ENCODE measurements at places on chromosomes 1 and 21.

- DNase-seq, result no peak
These were observed 55.9 kb downstream of the NEK7 start for GRCh38 chr1:198212675-198213074.

- no peak for DNase-seq
These were observed 17.7 kb downstream of the S100A10 start for GRCh38 chr1:151976015-151976343.

- DNase-seq, result no peak
These were observed 44.3 kb upstream of the ERRFI1 start for GRCh38 chr1:8070381-8070811.

- DNase-seq, result no peak
These were observed 9.6 kb downstream of the NES start for GRCh38 chr1:156667610-156667967.

GRCh38 chr1:190949939-190950338, 472.3 kb upstream of the BRINP3 start:
- no peak for DNase-seq

GRCh38 chr1:221916176-221916575, 174.3 kb upstream of the DUSP10 start:
- no peak for DNase-seq

DNA sequence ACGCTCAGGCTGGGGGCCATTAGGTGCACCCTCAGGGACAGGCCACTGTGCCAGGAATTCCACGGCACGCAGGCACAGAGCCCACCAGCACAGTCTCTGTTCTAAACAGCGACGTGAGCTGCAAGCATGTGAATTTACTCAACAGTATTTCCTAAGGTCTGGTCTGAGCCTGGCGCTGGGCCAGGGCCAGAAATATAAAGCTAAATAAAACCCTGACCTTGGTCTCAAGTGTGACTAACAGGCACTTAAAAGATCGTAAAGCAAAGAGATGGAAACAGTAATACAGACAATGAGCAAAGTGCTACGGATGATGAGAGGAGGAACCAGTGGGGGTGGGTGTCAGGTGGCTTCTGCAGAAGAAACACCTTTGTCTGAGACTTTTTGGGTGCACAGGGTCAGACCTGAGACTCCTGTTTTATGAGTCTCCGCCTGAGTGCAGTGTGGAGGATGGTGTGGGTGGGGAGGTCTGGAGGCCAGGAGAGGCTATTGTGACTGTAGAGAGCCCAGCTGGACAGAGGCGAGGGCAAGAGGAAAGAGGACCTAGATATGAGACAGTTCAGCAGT, 53.4 kb upstream of the EDN2 start:
- no peak for DNase-seq

GRCh38 chr1:208234721-208235120, 9.5 kb downstream of the PLXNA2 start:
- no peak for DNase-seq

DNA sequence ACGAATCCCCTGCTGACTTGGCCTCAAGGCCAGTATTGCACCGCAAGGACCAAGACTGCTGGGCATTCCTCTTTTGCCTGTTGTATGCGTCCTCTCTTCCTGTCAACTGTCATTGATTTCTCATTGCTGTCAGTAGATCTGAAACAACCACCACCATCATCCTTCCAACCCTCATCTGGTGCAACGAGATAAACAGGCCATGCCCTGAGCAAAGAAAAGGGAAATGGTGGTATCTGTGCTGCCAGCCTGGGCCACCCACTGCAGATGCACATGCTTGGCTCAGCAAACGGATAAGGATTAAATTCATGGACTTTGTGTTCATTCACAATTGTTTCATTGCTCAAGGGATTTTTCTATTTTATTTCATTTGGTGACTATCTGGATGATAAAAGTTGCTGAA, 13.6 kb downstream of the OXCT2 start:
- no peak for DNase-seq

DNA sequence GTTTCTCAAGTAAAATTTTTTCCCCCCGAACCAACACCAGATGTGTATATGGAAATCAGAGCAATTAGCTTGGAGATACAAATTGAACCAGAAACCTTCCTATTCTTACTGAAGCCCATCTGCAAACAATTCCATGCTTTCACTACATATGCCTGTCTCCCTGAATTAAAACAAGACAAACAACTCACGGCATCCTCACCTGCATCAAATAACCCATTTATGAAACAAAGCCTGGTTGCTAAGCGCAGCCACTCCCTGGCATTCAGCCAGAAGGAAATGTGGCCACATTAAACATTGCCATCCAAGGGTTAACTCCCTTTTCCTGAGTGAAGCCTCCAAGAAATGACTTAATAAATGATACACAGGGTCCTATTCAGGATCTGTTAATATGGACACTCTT, 55.3 kb downstream of the APP start:
- no peak for DNase-seq

Data from hippocampal formation (tissue), 2 donors.